Kidney (tissue), 22 donors: ENCODE measurements at places on chromosomes 7 and 10. TPM values are rescaled to one million over a fixed set of nuclear protein-coding genes. Genes with fewer than 3 reads are reported as not detected.

The MPP7 gene
- 11.6 TPM for total RNA-seq

The PRSS2 gene
- total RNA-seq = not detected

DNA sequence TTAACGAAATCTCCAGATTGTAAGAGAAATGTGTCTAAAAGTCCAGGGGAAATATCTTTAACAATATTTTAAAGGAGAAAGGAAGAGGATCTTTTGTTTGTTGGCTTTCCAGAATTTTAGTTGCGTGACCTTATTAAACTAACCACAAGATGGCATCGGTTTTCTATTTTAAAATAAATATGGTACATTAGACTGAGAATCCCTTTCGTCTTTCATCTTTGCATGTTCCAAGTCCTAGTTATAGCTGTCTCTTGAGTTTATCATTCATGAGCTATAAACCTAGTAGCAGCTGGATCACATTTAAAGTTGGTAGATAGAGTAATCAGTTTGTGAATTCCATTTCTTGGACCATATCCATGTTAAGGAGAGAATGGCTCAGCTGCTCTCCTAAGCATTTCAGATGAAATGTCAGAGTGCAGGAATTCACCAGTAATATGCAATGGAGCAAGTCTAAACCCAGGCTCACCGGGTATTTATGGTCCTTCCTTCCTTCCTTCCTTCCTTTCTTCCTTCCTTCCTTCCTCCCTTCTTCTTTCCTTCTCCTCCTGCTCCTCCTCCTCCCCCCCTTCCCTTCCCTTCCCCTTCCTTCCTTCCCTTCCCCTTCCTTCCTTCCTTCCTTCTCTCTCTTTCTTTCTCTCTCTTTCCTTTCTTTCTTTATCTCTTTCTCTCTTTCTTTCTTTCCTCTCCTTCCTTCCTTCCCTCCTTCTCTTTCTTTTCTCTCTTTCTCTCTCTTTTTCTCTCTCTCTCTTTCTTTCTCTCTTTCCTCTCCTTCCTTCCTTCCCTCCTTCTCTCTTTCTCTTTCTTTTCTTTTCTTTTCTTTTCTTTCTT is 57.8 kb upstream of the RAB18 start:
- no peak overlapping the region for H3K4me3 ChIP-seq
- DNase-seq = no peak
- H3K27me3 ChIP-seq = no peaks in the 10 kb centered on the region
- no peak overlapping the region for H3K27ac ChIP-seq
- no peaks in the 10 kb centered on the region for H3K4me1 ChIP-seq

DNA sequence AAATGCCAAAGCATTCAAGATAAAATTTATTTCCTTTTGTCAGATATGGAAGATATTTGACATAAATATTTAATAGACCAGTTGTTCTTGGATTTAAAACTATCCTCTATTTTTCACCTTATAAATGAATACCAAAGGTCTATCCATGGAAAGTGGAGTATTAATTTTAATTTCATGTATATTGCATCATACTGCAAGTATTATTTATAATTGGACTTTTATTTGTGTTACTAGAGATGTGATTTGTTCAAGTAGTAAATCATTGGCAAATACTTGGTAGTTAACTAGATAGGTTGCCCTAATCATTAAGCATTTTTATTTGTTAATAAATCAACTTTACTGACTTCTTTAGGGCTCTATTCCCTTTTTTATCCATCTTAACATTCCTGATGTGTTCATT is 98.1 kb downstream of the CDC14C start:
- H3K27me3 ChIP-seq = no peaks in the 10 kb centered on the region
- no peak for DNase-seq
- H3K27ac ChIP-seq = no peak overlapping the region

DNA sequence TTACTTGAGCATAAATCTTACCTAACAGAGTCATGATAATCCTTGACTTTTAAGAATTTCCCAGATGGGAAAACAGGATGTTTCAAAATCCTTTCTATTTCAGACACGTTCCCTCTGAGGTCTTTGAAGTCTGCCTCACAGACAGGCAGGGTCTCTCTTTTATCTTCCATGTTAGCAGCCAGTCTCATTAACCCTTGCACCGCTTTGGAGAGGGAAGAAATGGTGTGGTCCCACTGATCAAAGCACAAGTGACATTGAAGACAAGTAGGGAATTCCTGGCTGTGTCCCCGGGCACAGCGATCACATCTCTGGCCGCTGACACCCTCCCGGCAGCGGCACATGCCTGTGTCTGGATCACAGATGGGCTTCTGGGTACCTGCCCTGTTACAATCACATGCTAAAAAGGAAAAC is 52.7 kb upstream of the LAMB1 start:
- H3K27me3 ChIP-seq = no peaks in the 10 kb centered on the region
- no peak for DNase-seq
- no peak overlapping the region for H3K27ac ChIP-seq
- H3K4me1 ChIP-seq = no peaks in the 10 kb centered on the region
- no peak overlapping the region for H3K4me3 ChIP-seq

DNA sequence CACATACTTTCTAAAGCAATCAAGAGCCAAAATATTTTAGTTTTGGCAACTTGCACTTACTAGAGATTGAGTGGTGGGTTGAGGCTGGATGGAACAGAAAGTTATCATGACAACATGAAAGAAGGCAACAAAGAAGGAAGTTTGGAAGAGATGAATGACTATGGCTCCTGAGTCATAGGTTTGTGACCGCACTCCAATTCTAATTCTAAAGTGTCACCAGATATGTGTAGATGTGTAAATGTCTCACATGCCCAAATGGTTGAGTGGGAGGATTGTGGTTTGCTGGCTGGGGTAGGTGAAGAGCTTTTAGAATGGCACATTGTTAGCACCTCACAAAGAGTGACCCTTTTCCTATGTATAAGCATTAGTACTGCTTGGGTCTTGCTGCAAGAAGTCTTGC is 20.2 kb downstream of the TAS2R16 start:
- no peaks in the 10 kb centered on the region for H3K36me3 ChIP-seq
- no peak overlapping the region for H3K27ac ChIP-seq
- no peak for DNase-seq
- no peak overlapping the region for H3K4me3 ChIP-seq
- no peaks in the 10 kb centered on the region for H3K4me1 ChIP-seq
- H3K27me3 ChIP-seq = no peaks in the 10 kb centered on the region
